ENCODE measurements at places on chromosomes 3 and 15.

GRCh38 chr3:195889870-195890295, 18.5 kb downstream of the TNK2 start:
- no peak for DNase-seq

GRCh38 chr3:58222161-58222724, 11.5 kb upstream of the DNASE1L3 start:
- DNase-seq: no peak

GRCh38 chr15:69459066-69459465, 6.4 kb downstream of the RPLP1 start:
- no peak for DNase-seq

DNA sequence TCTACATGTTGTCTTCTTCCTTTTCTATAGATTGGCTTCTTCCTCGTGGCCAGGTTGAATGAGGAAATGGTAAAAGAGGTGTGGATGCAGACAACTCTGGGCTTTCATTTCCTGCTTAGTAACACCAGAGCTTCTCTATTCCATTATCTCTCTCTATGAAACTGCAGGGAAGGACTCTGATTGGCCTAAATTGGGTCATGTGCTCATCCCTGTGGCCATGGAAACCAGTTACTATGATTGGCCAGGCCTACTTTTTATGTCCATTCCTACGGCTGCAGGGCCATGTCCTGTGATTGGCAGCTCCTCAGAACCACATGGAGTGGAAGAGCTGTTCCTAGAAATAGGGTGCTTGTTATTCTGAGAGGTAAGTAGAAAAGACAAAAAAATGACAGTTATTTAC, 486.9 kb upstream of the ADAMTS9 start:
- no peak for DNase-seq
